ENCODE measurements at places on chromosomes 7 and 10.

DNA sequence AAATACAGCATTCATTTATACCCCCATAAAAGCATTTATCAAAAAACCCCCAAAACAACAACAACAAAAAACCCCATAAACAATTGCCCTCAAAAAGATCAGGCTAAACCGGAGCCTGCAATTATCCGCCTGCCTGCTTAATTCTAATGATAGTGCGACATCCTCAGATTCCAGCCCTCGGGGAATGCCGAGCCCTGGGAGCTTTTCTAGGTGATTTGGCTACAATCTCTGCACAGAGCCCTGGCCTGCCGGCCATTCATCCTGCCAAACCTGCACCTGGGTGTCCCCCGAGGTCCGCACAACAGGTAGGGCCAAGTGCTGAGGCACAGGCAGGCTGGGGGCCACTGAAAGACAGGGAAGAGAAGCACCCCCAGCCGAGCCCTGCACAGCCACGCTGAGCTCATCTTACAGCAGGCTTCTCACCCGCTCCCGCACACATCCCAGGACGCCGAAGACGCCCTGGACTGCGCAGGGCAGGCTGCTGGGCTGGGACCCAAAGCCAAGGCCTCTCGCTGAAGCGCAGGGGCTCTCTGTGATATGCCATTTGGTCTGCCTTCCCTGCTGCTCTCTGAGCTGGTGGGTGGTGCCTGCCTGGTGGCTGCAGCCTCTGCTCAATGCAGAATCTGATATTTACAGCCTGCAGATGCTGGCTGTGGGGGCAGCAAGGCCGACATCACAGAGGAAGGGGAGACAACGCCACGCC is 57.5 kb downstream of the CAMK2B start:
- DNase-seq, result no peak

GRCh38 chr7:2651847-2652735 is 20.3 kb downstream of the TTYH3 start:
- no peak for DNase-seq

DNA sequence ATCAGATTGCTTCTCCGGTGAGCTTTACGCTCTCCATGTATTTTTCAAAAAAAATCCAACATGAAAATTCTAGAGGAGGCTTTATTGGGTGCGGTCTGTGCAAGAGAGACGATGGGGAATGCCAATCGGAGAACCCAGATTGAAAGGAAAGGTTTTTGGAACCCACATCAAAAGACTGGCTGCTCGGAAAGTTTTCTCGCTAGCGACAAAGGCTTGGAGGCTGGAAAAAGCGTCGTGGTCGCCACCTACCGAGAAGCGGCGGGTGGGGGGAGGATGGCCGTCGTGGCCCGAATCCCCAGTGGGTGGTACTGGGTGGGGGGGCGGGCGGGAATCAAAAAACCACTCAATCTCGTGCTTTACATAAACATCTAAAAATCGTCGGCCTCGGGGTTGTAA is 1.1 kb upstream of the GTF2I start:
- DNase-seq, result peak; percentile 47

DNA sequence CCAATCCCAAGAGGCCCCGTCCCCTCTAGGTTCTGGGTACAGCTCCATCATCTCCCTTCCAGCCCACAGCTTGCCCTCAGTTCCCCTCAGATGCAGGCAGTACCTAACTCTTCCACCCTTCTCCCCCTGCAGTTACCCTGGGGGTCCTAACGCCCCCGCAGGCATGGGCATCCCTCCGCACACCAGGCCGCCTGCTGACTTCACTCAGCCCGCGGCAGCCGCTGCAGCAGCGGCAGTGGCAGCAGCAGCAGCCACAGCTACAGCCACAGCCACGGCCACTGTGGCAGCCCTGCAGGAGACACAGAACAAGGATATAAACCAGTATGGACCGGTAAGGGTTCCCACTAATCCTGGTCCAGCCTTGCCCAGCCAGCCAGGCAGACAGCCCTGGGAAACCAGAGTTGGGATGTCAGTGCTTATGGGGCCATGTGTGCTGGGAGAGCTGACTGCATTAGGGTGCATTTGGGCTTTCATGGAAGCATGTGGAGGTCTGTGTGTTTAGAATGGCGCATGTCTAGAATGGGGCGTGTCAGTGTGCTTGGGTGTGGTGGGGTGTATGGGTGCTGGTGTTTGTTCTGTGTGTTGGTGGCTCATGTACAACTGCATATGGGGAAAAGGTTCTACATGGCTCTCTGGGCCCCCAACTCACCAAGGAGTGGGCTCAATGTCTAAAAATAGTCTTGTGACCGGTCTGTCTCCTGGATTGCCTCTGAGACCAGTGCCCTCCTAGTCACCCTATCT is 55.1 kb upstream of the PPIF start:
- DNase-seq, result no peak

DNA sequence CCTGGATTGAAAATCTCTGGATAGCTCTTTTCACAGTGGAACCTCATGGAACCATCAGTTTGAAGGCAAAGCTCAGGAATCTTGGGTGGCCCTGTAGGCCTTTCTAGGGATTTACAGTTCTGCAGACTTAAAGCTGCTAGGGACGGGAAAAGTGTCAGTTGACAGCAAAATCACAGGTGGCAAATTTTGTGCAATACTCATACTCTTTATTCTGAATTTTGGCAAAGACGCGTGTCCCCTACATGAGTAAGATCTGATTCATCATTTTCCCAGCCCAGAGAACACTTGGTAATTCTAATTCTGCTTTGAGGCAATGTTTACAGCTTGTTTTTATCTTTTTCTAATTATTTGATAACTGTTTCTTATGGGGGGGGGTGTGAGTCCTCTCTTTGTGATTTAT is 3.6 kb downstream of the LRRC17 start:
- DNase-seq, result peak; percentile 80

Measured in fibroblast of skin of right biceps (primary cell).